Activated CD4-positive, alpha-beta T cell treated with anti-CD3 and anti-CD28 coated beads, Interleukin-2, Interleukin-6, amounts not matched to agents 100 ng/mL and 50 ng/mL, durations not matched to agents 16 hours and 8 hours (primary cell): ENCODE measurements at places on chromosomes 1 and 21.

DNA sequence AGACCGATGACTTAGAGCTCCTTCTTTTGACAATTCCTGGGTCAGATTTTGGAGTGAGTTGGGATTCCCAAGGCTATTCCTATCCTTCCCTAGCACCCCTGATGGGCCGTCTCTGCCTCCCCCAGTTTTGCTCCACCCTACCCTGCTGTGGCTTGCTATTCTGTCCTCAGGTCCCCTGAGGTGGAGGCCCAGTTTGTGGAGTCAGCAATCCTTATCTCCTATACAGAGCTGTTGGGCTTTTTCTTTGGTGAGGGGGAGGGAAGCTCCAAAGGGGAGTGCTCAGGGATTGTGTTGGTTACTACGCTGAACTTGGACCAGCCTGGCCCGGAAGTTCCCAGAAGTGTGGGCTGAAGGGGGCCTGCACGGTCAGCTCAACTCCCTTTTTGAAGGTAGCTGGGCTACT, 7.6 kb downstream of the SESN2 start:
- DNase-seq: no peak

GRCh38 chr1:96967311-96967710, 245.7 kb downstream of the PTBP2 start:
- DNase-seq: no peak

GRCh38 chr1:86394416-86394815, 1.7 kb downstream of the ODF2L start:
- no peak for DNase-seq

GRCh38 chr1:116881879-116882520, 27.7 kb upstream of the PTGFRN start:
- DNase-seq: peak; percentile 69

- DNase-seq: peak; percentile 35
These were observed 79.6 kb upstream of the BMP8A start for GRCh38 chr1:39411526-39412478.

GRCh38 chr1:7745783-7746182, 25.3 kb upstream of the VAMP3 start:
- no peak for DNase-seq

DNA sequence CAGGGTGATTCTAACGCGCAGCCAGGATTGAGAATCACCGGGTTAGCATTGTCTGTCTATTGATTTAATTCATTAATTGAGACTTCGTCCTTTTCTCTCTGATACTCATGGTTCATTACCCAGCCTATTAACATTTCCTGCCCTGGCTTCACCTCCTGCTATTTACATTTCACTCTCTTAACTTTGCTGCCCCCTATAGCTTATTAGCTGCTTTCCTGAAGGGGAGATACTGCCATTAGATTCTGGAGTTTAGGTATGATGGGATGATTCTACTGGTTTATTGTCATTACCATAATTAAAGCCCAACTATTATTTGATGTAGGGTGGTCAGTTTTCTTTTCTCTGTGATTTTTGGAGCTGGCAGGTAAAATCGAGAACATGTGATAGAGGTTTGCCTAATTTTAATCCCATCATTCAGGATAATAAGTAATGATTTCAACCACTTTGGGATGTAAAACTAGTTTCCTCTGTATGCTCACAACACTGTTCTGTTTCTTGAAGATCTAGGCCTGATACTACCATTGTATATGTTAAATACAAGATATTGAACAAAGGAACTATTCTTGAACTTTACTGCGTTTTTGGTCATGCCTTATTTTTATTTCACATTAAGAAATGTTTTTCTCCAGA, 6.4 kb downstream of the PPP2R5A start:
- DNase-seq: peak; percentile 53

DNA sequence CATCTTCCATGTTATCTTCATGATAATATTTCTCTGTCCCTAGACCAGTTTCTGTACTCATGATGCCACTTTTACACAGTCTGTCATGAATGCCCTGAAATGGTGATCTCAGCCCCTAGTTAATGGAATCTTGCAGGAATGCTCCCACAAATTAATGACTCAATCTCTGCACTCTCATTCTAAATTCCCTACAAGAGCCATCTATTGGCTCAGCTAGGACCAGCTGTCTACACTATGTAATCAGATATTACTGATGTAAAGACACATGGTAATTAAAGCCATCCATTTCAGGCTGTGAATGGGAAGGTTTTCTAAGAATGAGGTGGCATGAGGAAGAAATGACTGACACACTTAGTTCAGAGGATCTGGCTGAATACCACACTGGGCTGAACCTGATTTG, 199.1 kb upstream of the KCND3 start:
- DNase-seq: no peak

GRCh38 chr1:20634594-20635084, 1.4 kb downstream of the PINK1 start:
- DNase-seq: peak; percentile 12

- no peak for DNase-seq
These were observed 5.9 kb downstream of the RGS16 start for GRCh38 chr1:182598296-182598695.

DNA sequence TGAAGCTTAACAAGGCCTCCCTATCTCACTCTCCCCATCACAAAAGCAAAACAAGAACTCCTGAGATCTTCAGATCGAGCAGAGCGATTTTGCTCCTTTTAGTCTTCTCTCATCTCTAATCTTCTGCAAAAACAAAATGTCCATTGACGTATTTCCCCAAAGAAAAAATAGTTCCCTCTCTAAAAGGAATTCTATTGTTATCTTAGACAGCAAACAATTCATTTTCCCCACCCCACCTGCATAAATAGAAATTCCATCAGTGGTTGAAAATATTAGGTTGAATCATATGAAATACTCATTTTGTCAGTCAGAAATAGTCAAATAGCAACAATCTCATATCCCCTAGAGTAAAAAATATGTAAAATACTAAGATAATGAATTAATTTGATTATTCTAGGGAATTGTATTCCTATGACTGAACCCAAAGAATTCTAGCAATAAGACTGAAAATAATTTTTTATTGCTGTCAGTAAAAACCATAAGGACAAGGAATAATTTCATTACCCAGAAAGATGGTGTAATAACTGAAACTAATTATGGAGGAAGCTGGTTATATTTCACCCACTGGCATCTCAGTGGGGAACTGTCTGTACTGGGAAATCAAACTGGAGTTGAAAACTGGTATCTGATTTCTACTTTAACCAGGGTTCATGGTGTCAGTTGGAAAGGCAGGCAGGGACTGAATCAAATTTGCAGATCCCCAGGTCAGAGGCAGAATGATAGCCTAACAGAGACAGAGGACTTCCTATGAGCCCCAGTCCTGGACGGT, 51.3 kb downstream of the RHOU start:
- DNase-seq: no peak

DNA sequence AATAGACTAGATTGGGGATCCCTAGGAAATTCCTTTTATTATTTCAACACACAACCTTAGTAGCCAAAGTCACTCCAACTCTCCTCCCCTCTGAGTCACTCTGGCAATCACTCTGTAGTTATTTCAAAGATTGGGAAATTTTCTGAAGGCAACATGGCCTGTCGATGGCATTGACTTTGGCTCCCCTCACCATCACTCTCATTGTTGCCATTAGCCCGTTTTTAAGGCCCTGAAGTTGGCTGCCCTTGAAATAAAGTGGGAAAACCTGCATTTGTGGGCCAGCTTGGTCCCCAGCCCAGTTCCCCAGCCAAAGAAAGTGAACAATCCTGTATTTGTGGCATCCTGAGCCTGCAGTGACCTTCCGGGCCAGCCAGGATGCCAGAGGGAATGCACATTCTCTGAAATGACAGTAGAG, 52.5 kb downstream of the CDC7 start:
- no peak for DNase-seq

DNA sequence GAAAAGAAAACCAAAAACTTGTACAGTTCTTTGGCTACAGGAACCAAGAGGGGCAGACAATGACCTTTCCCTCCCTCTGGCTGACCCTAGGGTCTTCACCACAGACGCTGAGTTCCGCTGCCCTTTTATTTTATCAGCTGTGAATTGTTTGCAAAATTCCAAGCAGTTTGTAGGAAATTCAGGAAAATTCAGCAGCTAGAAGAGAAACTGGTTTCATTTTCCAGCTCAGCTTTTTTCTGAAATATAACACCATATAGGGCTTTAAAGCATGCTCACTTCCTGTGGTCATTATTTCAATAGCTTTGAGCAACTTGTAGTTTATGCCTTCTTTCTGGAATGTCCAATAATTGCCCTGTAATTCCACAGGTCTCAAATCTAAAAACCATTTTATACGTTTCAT, 5.5 kb upstream of the PIK3R3 start:
- DNase-seq: no peak

DNA sequence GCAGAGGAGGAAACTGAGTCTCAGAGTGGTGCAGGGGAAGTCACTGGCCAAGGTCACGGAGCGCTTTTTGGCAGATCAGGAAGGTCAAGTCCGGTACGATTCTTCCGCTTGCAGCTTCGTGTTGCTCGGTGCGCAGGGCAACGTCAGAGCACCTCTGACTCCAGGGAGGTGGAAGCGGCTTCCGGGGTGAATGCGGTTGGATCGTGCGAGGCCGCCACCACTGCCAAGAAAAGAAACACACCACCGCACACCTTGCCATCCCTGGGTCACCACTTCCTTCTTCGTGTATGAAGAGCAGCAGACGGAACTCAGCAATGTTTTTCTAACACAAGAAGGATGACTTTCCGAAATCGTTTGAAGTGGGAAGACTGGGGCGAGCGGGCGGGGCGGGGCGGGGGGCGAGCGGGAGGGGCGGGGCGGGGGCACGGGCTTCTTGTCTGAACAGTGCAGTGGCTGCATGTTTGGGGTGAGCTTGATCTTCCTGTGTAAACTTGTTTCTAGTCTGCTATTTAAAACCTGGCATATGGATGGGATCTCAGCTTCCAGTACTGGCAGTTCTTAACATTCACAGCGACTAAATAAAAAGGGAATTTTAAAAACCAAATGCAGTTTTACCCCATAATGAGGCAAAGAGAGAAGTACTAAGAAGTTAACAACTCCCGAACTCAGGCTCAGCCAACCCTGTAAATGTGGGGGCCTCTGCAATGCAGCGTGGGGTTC, 300.0 kb downstream of the RRAGC start:
- peak; percentile 87 for DNase-seq

DNA sequence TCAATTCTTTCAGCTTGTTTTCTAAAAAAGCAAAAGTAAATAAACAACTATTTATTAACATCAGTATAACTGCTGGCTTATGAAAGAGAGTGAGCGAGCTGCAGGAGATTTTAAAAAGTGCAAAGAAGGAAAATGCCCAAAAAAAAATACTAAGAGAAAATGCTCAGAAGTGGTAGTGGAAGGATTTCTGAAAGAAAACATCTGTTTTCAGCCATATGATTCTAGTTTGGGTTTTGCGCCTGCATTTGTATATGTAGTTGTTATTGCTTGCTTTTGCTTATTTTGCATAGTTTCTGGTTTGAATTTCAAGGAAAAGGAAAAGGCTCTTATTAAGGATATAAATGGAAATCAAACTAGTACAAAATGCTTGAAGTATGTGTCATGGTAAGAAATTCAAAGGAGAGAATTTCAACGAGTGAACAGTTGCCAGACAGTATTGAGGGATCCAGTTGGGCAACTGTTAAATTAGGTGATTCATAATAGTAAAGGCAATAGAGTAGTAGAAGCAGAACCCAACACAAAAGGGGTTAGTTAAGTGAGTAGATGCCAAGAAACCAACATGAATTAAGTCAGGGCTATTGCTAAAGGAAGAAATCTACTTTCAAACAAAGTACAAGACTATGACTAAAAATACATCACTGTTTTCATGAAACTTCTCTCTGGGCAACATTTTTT, 1.2 kb downstream of the GBP5 start:
- DNase-seq: peak; percentile 40

DNA sequence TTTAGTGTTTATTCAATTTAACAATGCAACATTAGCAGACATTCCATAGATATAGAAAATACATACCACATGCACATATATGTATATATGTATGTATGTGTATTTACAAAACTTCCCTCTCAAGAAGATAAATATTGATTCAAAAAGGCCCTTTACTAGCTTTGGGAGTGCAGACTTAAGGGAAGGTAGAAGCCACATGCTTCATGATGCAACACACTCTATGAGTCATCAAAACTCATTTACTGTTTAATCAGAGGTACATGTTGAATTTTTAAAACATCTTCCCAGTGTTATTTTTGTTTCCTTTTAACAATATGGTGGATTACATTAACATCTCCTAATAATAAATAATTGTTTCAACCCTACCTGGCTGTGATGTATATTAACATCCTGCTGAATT, 61.4 kb upstream of the KIRREL1 start:
- DNase-seq: no peak

DNA sequence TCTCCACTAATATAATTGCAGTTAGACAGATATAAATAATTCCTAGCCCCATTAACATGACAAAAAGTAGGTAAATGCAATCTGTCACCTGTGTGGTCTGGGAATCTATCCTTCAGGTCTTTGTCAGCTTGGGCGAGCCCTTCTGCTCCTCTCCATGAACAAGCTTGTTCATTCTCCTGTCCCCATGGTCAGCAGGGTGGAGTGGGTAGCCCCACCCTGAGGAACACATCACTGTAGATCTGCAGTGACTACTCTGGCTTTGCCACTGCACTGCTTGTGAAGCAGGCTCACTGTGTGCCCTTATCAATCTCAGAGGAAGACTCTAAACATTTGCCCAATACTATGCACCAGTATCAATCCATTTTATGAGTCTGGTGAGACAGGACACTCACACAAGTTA, 279.0 kb downstream of the MATN1 start:
- DNase-seq: no peak

DNA sequence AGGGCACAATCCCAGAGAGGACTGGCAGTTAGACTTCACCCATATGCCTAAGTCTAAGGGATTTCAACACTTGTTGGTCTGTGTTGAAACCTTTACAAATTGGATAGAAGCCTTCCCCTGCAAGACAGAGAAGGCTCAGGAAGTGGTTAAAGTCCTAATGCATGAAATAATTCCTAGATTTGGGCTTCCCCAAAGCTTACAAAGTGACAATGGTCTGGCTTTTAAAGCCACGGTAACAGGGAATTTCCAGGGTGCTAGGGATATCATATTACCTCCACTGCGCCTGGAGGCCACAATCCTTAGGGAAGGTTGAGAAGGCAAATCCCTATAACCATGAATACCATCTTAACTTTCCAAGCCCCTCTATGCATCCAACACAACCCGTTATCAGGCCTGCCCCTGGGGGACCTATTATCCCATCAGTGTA, 3.3 kb upstream of the FMO4 start:
- no peak for DNase-seq

DNA sequence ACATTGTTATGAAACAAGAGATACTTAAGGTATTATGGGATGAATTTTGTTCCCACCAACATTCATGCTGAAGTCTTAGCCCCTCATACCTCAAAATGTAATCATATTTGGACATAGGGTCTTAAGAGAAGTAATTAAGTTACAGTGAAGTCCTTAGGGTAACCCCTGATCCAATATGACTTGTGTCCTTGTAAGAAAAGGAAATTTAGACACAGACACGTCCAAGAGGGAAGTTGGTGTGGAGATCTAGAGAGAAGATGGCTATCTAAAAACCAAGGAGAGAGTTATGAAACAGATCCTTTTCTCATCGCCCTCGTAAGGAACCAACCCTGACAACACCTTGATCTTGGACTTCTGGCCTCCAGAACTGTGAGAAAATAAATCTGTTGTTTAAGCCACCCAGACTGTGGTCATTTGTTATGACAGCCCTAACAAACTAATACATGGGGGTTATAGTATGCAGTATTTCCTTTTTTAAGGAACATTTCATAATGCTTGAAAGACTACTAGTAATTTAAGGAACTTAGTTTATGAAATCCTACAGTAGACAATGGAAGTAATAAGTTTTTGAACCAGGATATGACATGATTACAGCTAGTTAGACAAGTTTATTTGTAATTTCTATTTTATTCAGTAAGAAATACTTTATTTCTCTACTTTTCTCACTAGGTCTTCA, 875.5 kb upstream of the ADGRL2 start:
- DNase-seq: no peak

GRCh38 chr1:244614879-244615278, 38.0 kb upstream of the DESI2 start:
- no peak for DNase-seq
